ENCODE measurements at places on chromosomes 7 and 10.

DNA sequence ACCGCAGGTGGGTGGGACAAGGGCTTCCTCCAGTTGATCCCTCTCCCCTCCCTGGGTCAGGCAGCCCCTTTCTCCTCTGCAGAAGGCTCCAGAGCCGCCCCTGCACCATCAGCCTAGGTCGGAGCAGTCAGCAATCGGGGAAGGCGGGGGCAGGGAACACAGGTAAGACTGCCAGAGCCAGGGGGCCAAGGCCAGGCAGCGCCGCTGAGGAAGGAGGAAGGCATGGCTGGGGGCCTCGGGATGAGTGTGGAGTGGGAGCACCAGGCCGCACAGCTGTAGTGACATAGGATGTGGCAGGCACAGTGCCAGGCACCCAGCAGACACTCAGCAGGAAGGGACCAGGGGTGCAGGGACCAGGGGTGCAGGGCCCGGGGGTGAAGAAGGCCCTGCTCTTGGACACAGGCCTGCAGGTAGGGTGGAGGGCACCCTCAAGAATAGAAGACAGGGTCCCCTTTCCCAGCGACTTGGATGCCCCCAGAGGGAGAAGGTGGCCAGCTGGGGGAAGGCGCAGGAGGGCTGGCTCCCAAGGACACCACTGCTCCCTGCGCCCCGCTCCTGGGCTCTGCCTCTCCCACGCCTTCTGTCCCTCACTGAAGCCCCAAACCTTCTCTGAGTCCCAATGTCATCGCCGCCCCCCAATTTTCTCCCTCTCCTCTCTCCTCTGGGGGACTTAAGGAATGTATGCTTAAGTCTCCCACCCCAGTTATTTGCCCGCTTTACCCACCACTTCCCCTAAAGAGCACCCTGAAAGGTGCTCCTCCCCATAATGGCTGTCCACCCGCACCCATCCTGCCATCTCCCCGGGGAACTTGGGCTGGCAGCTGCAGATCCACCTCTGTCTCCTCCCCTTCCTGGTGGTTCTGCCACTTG, 38.5 kb downstream of the CAMK2B start:
- DNase-seq: peak; percentile 19

DNA sequence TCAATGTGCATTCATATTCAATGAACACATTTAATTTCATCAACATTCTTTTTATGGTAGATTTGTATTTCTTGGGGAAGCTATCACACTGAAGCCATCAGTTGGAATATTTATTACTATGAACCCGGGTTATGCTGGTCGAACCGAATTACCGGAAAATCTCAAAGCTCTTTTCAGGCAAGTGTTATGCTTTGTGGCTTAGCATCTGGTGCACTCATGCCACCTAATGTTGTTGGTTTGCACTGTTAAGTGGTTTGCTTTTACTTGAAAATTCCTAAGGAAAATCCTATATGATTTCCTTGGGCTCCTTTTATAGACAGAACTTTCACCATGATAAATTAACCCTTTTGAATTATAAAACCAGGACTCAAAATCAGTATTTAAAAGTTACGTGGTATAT, 147.9 kb downstream of the DNAH11 start:
- DNase-seq: no peak

GRCh38 chr7:96135241-96135640, 186.7 kb downstream of the SLC25A13 start:
- no peak for DNase-seq

DNA sequence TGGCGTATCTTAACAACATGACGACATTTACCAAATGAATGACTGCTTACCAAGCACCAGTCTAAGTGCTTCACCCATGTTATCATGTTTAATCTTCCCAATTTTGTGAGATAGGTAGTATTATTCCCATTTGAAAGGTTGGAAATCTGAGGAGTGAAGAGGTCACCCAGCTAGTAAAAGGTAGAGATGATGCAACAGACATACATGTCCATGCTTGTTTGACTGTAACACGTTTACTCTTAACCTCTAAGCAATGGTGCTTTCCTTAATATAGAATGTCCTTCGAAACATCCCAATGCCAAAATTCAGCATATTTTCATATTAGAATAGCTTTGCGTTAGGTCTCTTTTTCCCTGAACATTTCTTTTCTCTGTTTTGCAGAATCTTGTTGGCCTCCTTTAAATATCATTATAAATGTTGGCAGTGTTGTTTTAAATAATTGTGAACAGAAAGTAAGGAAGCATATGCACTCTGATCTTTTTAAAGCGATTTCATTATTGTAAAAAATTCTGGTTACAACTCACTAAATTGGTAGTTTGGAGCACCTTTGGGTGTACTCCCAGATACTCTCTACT, 722.8 kb downstream of the AUTS2 start:
- no peak for DNase-seq

DNA sequence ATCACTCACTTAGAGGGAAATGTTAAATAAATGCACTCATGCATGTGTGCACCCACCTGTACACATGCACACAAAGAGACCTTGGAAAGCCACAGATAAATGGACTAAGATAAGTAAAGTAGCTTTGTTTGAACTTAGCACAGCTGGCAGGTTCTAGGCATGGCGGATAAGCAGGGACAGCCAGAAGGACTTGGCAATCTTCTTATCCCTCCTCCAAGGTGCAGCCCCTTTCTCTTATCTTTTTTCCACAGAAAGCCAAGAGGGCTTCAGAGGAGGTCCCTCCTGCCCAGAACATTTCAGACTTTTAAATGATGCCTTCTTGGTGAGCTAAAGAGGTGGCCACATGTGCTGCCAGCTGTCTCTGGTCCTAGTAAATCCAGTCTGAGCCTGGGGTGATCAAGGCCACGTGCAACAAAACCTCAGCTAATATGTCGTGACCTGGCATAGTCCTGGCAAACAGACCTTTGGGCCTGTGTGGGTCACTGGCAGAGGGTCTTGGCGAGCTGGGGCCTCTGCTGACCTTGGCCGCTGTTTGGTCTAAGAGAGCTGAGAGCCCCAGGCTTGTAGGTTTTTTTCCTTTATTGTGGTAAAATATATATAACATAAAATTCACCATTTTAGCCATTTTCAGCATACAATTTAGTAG, 43.2 kb upstream of the SLC35B4 start:
- no peak for DNase-seq

DNA sequence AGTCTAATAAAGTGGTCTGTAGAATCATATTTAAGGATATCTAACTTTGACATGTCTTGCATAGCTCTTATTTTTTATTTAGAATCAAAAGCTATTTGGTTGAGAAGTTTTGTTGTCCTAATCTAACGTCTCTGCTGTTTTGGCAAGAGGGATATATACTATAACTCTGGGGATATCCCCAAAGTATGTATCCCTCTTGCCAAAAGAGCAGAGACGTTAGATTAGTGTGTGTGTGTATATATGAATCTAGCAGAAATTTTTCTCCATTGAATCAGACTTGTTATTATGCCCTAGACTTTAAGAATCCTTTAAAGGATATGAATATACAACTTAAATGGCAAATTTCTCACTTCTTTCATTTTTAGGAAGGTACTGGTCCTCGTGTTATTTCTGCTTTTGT, 9.6 kb downstream of the SMC3 start:
- no peak for DNase-seq

GRCh38 chr7:70915067-70915466, 216.9 kb upstream of the GALNT17 start:
- DNase-seq: no peak

DNA sequence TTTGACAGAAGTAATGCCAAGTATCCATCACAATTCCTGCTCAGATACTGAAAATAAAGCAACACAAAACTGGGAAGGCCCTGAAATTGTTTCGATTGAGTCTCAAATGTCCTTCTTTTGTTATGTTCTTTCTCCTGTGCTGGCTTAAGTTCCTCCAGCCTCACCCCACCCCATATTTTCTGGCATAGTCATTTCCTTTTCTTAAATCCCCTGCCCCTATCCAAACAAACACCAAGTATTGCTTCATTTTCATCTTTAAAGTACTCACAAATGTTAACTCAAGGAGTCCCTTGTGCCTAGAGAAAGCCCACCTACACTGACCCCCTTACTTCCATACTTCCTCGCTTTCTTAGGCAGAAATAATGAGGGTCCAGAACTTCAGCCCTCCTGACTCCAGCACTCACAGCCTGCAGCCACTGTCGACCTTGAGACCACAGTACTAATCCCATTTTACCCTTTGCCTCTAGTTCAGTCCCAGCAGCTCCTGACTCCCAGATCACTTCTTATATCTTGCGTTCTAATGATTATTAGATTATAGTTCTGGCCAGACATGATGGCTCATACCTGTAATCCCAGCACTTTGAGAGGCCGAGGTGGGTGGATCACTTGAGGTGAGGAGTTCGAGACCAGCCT, 73.2 kb upstream of the ST8SIA6 start:
- DNase-seq: no peak

- DNase-seq: no peak
Observed at GRCh38 chr10:46042527-46042926, 3.5 kb downstream of the MSMB start.

DNA sequence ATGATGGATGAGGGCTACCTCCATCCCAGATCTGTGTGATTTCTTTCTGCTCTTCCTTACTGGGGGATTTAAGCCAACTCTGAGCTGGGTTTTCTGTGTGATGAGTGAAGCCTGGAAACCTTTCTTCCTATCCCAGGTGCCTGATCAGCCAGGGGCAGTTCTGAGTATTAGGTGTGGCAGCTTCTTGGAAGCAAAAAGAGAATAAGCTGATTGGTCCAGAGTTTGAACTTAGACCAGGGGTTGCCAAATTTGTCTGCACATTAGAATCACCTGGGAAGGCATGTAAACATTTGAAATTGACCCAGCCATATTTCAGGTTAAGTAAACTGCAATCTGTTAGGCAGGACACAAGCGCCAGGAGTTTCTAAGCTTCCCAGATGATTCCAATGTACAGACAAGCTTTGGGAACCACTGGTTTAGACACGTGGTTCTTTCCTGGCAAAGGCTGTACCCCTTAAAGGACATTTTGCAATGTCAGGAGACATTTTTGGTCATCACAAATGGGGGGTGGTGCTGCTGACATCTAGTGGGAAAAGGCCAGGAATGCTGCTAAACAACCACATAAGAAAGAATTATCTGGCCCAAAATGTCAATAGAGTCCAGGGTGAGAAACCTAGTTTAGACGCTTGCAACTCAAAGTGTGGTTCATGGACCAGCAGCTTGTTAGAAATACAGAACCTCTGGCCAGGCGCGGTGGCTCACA, 160.5 kb upstream of the GHITM start:
- no peak for DNase-seq

GRCh38 chr10:47067949-47068940, 157.0 kb downstream of the PTPN20 start:
- DNase-seq: no peak

DNA sequence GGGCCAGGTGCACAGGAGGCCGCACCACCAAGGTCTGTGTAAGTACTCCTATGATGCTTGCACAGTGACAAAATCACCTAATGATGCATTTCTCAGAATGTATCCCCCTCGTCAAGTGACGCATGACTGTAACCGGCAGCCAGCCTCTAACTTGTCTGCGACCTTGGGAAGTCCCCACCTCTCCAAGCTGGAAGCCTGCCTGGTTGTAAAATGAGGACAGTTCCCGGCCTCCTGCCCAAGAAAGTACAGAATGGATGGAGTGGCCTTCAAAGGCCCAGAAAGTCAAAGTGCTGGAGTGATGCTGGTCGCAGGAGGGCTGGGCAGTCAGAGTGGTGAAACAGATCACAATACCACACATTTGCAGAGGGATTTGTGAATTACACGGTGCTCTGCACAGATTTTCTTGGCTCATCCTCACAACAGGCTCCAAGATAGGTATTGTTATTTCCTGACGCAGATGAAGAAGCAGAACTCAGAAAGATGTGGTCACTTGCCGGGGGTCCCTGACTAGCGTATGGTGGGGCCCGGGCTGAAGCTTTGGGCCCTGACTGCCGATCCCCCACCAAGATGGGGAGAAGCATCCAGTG, 22.8 kb downstream of the SPOCK2 start:
- no peak for DNase-seq

- DNase-seq: no peak
Observed at GRCh38 chr10:29105516-29106215, 183.2 kb upstream of the LYZL1 start.

- no peak for DNase-seq
Observed at GRCh38 chr10:71825217-71825616, 25.8 kb downstream of the PSAP start.

- no peak for DNase-seq
Observed at GRCh38 chr10:103192089-103192450, 1.0 kb downstream of the NT5C2 start.

- DNase-seq: no peak
Observed at GRCh38 chr7:69665369-69665768, 67.1 kb downstream of the AUTS2 start.

DNA sequence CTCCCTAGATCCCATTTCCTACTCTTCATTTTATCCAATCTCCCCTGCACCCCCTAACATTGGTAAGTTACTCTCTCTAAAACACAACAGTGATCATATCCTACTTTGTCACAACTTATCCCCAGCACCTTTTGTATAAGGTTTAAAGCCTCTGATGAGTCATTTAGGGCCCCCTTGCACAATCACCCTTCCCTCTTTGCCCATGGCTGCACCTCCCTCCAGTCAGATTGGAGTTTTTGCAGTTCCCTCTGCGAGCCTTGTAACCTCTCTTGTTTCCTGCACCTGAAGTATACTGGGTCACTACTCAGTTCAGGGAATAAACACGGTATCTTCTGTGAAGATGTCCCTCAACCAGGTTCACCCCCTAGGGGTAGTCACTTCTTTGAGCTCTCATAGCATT, 55.9 kb upstream of the ADRB1 start:
- no peak for DNase-seq

DNA sequence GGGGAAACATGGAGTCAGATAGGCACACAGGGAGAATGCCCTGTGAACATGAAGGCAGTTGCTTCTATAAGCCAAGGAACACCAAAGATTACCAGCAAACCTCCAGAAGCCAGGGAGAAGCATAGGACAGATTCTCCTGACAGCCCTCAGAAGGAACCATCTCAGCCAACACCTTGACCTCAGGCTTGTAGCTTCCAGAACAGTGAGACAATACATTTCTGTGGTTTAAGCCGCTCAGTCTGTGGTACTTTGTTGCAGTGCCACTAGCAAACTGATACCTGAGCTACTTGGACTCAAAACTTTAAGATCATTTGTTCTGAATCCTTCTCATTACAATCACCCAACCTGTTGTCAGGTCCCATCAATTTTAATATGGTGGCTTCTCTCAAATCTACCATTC, 31.2 kb downstream of the ABLIM1 start:
- DNase-seq: no peak

- no peak for DNase-seq
Observed at GRCh38 chr7:23454881-23455526, 15.3 kb downstream of the IGF2BP3 start.

All from activated naive CD4-positive, alpha-beta T cell treated with anti-CD3 and anti-CD28 coated beads, Interleukin-2, amount 10 ng/mL, durations not matched to agents 7 days and 5 days (primary cell).